HuH-7 (cell line): ENCODE measurements at places on chromosomes 4 and X.
A peak's percentile ranks its signal among the peaks of the same experiment; 100 is the strongest.

DNA sequence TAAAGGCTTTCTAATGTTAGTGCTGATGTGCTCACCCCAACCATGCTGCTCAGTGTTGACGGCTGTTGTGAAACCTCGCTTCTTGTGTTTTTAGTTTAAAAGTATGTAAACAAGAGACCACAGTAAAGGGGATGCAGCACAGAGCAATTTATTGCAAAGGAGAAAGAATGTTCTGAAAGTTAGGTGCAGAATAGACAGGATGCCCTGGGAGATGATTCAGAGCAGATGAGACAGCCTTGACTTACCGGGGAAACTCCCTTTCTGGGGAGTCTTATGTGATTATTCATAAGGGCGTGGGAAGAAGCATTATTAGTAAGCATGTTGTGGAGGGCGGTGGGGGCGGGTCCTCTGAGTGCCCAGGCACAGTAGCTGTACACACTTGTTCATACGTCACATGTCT is 47.7 kb downstream of the EVC start:
- no peak for DNase-seq

GRCh38 chrX:25733148-25733547 is 405.0 kb upstream of the MAGEB18 start:
- no peak for DNase-seq

DNA sequence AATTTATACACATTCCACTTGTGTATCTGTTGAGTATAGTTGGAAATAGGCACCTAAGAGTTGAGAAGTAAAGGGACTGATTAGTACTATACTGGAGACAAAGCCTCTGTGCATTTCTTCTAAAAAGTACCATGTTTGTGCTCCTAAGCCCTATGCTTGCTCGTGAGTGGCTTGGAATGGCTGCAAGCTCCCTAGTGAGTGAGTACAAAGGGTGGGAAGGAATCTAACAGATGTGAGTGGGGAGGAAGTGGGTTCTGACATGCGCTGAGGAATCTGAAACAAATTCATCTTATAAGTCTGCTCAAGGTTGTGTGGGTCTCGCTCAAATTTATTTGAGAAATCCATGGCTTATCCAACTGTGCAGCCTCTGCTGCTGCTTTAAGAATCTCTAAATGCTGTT is 13.3 kb downstream of the SPCS3 start:
- DNase-seq = no peak

DNA sequence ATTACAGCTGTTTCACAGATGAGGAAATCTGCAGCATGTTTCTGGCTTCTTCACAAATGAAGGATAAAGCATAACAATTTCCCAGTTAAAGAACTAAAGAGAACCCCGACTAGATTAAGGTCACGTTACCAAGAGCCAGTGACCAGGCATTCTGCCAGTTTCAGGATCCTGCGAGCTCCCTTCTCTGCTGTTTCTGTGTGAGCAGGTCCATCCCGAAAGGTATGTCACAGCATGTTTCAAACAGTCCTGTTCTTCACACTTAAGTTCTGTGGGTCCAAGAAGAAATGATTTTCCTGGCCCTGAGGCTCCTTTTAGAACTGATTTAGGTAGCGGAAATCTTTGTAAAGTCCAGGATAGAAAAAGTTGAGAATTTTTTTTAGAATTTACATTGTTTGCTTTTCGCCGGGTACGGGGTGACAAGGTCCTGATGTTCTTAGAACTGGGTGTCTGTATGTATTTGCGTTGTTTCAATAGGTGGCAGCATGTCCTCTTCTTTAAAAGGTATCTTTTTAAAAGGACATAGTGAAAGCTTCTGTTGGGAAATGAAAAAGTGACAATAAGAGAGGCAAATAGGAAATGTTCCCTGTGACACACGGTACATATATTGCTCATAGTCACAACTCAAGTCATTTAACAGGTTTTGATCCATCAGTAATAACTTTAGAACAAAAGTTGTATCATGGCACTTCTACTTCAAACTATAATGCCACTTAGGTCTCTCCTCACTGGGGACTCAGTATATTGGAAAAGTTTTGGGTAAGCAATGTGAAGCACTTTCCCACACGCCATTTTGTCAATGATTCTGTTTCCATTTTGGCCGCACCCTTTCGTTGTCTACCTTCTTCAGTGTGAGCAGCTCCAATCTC is 18.4 kb downstream of the IL21 start:
- peak; percentile 5 for DNase-seq

- DNase-seq = no peak
Measured at GRCh38 chrX:12993826-12994225, 18.9 kb downstream of the TMSB4X start.

DNA sequence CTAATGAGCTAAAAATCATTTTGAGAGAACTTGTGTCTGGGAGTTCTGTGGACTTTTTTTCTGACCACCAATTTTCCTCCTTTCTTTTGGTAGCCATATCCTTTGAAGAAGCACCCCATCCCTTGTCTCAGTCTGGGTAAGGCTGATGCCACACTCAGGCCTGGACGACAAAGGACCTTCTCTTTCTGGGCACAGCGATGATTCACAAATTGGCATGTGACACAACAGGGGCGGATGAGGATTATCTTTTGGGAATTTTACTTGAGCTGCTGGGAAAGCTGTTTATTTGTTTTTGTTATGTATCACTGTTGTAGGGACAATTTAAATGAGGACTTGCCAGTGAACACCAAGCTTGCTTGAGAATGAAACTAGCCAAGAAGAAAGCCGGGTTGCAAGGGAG is 233.4 kb upstream of the HAND2 start:
- DNase-seq = no peak

DNA sequence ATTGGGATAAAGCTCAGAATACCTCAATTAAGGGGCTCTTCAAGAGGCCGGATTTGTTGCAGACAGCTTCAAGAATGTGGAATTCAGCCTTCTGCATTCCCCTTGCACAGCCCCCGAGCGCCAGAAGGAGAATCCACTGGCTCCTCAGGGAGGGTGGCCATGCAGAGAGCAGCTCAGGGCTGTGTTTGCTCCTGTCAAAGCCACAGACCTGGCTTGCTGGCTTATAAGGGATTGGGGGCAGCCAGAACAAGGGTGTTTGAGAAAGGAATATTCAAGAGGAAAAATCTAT is 36.8 kb downstream of the ING2 start:
- DNase-seq = no peak

DNA sequence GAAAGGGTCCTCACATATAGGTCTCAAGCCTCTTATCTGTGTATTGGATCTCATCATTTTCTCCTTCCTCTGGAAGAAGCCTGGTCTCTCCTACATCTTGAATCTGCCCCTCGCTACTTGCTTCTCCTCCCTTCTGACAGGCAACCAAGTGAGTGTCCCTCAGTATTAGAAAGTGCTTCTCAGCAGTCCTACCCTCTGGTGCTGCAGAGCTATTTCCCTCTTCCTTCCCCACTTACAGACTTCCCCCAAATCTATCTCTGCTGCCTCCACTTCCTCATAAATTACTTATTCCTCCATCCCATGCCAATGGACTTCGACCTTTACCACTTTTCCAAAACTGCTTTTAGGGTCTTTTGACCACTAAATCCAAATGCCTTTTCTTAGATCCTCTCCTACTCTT is 129.1 kb upstream of the NAP1L5 start:
- no peak for DNase-seq

- no peak for DNase-seq
Measured at GRCh38 chr4:88333741-88334405, 44.8 kb upstream of the HERC6 start.

- peak; percentile 23 for DNase-seq
Measured at GRCh38 chr4:4761128-4761982, 98.1 kb upstream of the MSX1 start.

DNA sequence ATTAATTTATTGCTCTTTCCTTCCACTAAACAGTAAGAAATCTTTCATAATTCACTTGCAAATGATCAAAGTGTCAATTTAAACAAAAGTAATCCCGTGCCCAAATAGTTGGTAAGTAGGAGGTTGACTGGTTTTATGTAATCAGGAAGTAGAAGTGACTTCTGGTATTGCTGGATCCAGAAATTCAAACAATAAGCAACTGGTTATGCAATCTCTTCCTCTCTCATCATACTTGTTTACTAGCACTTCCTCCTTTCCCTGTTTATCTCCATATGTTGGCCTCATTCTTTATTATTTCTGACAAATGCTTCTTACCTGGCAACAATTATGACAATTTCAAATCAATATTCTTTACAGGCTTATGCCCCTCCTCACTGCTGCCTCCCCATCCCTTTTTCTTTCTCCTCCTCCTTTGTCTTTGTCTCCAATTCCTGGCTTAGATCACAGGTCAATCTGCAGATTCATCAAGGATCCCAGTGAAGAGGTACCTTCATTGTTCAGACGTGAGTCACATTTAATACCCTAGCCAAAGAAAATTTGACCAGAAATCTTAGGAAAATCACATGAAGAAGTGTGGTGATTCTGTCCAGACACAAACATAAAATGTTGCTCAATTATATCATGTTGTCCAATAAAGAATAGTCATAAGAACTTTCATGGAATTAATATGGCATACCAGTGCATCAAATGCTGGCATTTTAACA is 323.2 kb upstream of the PCDH7 start:
- no peak for DNase-seq

DNA sequence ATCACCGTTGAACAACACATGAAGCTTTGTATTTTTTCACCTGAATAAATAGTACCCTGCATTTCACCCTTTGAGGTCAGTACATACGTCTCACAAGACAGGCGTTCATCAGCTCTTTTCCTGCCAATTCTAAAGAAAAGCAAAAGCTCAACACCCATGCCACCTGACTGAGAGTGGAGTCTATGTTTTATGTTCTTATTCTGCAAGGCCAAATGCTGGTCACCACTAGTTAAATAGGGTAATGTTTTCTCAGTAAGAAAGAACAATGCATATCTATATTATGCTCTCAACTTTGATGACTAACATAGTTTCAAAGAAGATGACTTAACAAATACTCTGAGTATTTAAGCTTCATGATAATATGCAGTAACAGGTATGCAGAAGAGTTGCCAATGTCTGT is 336.3 kb upstream of the BMP3 start:
- DNase-seq = no peak

- no peak for DNase-seq
Measured at GRCh38 chr4:106607558-106607957, 239.0 kb upstream of the GIMD1 start.

- DNase-seq = no peak
Measured at GRCh38 chr4:106909486-106910188, 126.5 kb downstream of the DKK2 start.

DNA sequence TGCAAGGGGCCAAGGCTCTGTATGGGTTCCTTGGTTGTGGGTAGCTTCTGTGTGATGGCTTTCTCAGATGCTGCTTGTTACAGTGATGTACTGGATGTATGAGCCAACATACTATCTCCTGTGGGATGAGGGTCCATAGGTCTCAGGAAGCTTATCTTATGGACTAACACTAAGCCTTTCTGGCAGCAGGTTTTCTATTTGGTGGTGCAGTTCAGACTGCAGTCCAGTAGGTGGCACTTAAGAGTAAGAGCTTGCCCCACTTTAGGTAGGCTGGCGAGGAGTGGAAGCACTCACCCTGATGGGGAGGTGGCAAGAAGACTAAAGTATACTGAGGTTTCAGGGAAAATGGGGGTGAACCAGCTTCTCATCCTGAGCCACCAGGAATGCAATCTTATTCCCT is 306.7 kb upstream of the MAOA start:
- peak; percentile 9 for DNase-seq

DNA sequence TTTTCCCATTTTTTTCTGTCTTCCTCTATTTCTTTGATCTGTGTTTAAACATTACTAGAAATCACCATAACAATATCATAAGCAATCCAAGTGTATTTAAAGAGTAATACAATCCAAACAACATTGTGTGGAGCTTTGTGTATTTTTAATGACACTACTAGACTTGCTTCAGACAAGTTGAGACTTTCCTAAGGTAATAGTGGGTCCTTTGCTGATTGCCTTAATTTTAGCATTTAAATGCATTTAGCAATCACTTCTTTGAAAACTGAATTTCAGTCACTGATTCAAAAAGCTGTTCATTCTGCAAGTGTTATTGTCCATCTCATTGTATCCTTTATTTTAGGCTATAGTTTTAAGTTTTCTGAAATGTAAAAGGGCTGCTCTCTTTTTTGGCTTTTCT is 804.8 kb downstream of the ADGRL3 start:
- no peak for DNase-seq

- DNase-seq = no peak
Measured at GRCh38 chr4:147786031-147786430, 54.1 kb downstream of the ARHGAP10 start.

DNA sequence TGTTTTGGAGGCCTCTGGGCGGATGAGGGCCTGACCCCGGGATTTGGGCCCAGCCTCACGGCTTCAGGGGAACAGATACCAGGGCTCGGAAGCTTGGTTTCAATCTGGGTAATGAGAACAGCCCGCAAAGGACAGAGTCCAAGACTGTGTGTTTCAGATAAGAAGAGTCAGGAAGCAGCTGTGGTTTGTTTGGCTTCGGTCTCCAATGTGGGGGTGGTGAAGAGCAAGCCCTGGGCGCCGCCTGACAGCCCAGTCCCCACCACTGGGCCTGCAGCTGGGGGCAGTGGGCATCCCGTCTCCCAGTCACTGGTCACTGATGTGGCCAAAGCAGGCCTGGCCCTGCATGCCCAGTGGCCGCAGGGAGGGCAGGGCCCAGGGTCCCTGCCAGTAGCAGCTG is 9.1 kb downstream of the WFS1 start:
- peak; percentile 37 for DNase-seq

- no peak for DNase-seq
Measured at GRCh38 chrX:141341341-141341740, 99.0 kb upstream of the SPANXC start.

- no peak for DNase-seq
Measured at GRCh38 chr4:110034026-110034393, 121.3 kb downstream of the EGF start.

DNA sequence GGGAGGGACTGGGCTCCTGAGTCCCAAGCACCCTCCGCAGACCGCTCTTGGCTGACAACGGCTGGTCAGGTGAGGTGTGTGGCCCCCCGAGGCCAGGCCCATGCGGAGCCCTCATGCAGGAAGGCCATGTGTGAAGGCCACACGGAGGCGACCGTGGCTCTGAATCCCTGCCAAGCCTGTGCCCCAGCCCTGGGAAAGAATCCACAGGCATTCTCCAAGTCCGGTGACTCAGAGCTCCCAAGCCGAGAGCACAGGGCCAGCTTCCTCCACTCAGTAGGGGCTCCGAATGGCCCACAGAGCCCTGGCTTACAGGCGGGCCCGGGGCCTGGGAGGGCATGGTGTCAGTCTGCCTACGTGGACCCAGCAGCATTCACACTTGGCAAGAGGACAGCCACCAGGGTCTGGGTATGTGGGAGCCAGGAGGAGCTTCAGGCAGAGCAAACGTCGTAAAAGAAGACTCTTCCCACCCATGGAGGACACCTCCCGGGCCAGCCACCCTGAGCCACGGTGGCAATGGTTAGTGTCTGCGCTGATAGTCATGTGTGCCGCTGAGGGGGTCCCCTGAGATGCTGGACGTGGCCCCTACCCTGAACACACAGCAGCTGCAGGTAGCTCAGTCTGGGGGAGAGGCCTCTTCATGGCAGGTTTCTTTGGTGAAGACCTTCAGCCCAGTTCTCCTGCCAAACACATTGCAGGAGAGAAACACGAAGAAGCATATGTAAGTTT is 105.7 kb downstream of the PSAPL1 start:
- no peak for DNase-seq

GRCh38 chr4:1060621-1061020 is 49.2 kb downstream of the FGFRL1 start:
- DNase-seq = no peak
